Endodermal cell (in vitro differentiated cells): ENCODE measurements at places on chromosomes 3 and 15. TPM values are rescaled to one million over a fixed set of nuclear protein-coding genes. Genes with fewer than 3 reads are reported as not detected.

- H3K27ac ChIP-seq = no peak overlapping the region
- H3K27me3 ChIP-seq = no peaks in the 10 kb centered on the region
- no peaks in the 10 kb centered on the region for H3K4me1 ChIP-seq
- DNase-seq = no peak
- peaks cover 38% of the 10 kb centered on the region for H3K36me3 ChIP-seq
- H3K4me3 ChIP-seq = peak overlapping the region; percentile 96
These were observed 695 bp downstream of the METTL6 start for GRCh38 chr3:15426579-15427118.

DNA sequence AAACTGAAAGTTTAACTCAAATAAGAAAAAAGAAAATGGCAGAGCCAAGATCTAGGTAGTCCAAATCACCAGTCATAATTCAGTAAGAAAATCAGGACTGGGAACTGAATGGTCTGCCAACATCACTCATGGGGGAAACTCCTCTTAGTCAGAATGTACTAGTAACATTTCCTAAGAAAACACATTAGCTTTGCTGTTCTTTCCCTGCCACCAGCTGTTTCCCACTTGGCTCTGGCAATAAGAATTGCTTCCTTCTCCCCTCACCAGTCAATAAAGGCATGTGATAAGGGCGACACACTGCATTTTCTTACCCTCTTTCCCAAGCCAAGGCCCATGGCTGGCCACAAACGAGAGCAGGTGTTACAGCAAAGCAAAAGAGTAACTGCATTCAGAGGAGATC, 46.1 kb downstream of the PIK3R4 start:
- no peak overlapping the region for H3K4me3 ChIP-seq
- H3K27me3 ChIP-seq = no peaks in the 10 kb centered on the region
- no peak for DNase-seq
- no peak overlapping the region for H3K27ac ChIP-seq
- no peaks in the 10 kb centered on the region for H3K4me1 ChIP-seq

DNA sequence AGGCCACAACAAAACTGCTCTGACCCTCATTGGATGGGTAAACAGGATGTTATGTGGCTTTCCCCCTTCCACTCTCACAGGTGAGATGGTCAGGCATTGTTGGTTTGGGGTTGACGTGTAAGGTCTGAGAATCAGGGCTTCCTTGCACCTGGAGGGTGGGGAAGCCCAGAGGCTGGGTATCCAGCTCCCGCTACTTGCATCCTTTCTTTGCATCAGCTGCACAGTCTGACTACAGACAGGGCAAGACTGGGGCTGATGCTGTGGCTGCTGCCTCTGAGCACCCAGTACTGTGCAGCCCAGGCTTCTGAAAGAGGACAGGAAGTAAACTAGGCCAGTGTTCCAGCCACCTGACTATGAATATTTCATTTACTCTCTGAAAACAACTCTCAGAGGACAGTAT, 58.0 kb upstream of the ATP2B2 start:
- no peak overlapping the region for H3K27ac ChIP-seq
- DNase-seq = no peak
- no peaks in the 10 kb centered on the region for H3K27me3 ChIP-seq
- H3K36me3 ChIP-seq = no peaks in the 10 kb centered on the region
- H3K4me1 ChIP-seq = no peaks in the 10 kb centered on the region

DNA sequence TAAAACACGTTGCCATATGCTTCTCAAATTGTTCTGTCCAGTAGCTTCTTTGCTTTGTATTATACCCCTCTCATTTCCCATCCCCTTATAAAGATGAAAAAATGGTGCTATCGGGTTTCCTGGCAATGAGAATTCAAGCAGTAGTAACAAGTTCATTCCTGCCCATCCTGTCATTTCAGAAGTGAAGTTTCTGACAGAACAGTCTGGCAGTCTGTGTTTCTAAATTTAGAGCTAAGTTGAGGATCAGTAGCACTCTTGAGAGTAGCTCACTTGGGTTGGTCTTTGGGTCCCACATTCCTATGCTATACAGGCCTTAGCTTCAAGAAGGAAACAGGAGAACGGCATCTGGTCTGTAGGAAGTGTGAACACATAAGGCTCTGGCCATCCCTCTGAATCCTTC, 134.6 kb downstream of the GHSR start:
- H3K4me3 ChIP-seq = no peak overlapping the region
- no peaks in the 10 kb centered on the region for H3K27me3 ChIP-seq
- DNase-seq = no peak
- H3K36me3 ChIP-seq = peaks cover 90% of the 10 kb centered on the region

DNA sequence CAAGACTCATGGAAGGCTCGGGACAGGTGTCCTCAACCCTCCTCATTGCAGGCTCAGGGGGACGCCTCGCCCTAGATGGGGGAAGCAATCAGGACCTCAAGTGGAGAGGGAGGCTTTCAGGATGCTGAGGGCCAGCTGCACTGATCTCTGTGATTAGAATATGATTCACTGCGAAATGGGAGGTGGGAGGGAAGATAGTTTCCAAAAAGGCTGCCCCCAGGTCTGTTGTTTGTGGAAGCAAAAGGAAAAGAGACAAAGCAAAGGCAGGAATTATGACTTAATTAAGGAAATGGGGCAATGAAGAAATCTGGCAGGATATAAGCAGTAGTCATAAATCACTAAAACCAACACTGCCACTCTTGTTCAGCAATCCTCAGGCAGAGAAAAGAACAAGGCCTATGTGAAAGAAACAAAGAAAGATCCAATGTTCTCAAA, 85.6 kb upstream of the ABHD17C start:
- H3K4me3 ChIP-seq = no peak overlapping the region
- peaks cover 6% of the 10 kb centered on the region for H3K4me1 ChIP-seq
- H3K27ac ChIP-seq = no peak overlapping the region
- H3K36me3 ChIP-seq = no peaks in the 10 kb centered on the region

GATM gene
- 32.4 and 35.2 TPM in 2 replicates for total RNA-seq

PTPRG gene
- 61.8 to 80.9 TPM (median 76.5 TPM) in 3 replicates for total RNA-seq

GRCh38 chr3:115808816-115809215, 185.5 kb downstream of the GAP43 start:
- no peak overlapping the region for H3K4me3 ChIP-seq
- no peaks in the 10 kb centered on the region for H3K36me3 ChIP-seq
- no peak for DNase-seq
- no peaks in the 10 kb centered on the region for H3K27me3 ChIP-seq

DNA sequence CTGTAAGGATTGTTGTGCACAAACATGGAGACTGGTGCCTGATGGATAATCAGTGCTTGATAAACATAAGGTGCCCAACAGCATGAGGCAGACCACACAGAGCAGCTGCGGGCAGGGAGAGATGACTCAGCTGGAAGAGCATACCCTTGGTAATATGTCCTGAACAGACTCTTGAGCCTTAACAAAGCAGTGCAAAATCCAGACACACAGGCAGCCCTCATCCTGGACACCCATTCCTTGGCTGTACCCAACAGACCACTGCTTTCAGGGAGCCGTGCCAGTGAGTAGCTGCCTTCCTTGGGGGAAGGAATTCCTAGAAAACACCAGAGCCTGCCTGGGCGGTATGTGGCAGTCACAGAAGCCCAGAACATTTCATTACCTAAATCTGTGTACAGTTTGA, 156.2 kb downstream of the CLSTN2 start:
- H3K4me1 ChIP-seq = peaks cover 8% of the 10 kb centered on the region
- no peak overlapping the region for H3K4me3 ChIP-seq
- H3K27ac ChIP-seq = no peak overlapping the region
- no peaks in the 10 kb centered on the region for H3K27me3 ChIP-seq
- no peak for DNase-seq
- no peaks in the 10 kb centered on the region for H3K36me3 ChIP-seq

AMIGO3 gene
- 1.3 and 3.0 TPM in 2 replicates for total RNA-seq

TMEM40 gene
- not detected in 3 replicates for total RNA-seq

GRCh38 chr15:98120561-98120960, 160.1 kb downstream of the ARRDC4 start:
- no peak for DNase-seq
- peaks cover 20% of the 10 kb centered on the region for H3K27me3 ChIP-seq
- peaks cover 6% of the 10 kb centered on the region for H3K4me1 ChIP-seq
- H3K36me3 ChIP-seq = no peaks in the 10 kb centered on the region
- no peak overlapping the region for H3K4me3 ChIP-seq
- H3K27ac ChIP-seq = no peak overlapping the region

STXBP5L gene
- total RNA-seq = 0.97 and 1.6 TPM in 2 replicates

SEMA3F gene
- total RNA-seq = 38.1 and 44.8 TPM in 2 replicates

DNA sequence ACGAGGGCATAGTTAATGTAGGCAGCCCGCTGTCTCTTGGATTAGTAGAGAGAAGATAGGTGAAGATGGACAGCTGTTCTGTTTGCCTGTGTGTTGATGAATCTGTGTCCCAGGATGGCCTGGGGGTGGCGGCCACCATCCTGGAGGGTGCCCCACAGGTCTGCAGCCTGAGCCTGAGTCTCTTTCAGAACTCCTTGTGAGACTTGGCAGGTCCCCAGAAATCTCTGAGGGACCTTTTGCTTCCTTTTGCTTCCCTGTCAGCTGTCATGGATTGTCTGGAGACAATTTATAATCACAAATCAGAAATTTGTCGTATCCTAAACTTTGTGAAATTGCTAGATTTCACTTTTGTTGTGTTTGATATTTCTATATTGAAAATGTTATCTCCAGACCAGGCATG, 17.4 kb downstream of the FAN1 start:
- H3K36me3 ChIP-seq = peaks cover 74% of the 10 kb centered on the region
- H3K27me3 ChIP-seq = no peaks in the 10 kb centered on the region
- no peak overlapping the region for H3K4me3 ChIP-seq
- H3K4me1 ChIP-seq = peaks cover 12% of the 10 kb centered on the region
- H3K27ac ChIP-seq = peak overlapping the region; percentile 36

GRCh38 chr15:85792102-85792731, 2.5 kb downstream of the KLHL25 start:
- H3K27me3 ChIP-seq = no peaks in the 10 kb centered on the region
- peak overlapping the region; percentile 93 for H3K4me3 ChIP-seq
- DNase-seq = no peak
- no peaks in the 10 kb centered on the region for H3K36me3 ChIP-seq
- H3K4me1 ChIP-seq = peaks cover 9% of the 10 kb centered on the region

GRCh38 chr3:103218146-103218545, 783.3 kb downstream of the ZPLD1 start:
- no peak overlapping the region for H3K27ac ChIP-seq
- no peak overlapping the region for H3K4me3 ChIP-seq
- no peaks in the 10 kb centered on the region for H3K4me1 ChIP-seq
- DNase-seq = no peak
- H3K27me3 ChIP-seq = no peaks in the 10 kb centered on the region

AGTR1 gene
- not detected in 3 replicates for total RNA-seq

GRCh38 chr3:158652463-158652862, 8.1 kb downstream of the GFM1 start:
- H3K27me3 ChIP-seq = no peaks in the 10 kb centered on the region
- H3K4me1 ChIP-seq = no peaks in the 10 kb centered on the region
- H3K27ac ChIP-seq = no peak overlapping the region

DNA sequence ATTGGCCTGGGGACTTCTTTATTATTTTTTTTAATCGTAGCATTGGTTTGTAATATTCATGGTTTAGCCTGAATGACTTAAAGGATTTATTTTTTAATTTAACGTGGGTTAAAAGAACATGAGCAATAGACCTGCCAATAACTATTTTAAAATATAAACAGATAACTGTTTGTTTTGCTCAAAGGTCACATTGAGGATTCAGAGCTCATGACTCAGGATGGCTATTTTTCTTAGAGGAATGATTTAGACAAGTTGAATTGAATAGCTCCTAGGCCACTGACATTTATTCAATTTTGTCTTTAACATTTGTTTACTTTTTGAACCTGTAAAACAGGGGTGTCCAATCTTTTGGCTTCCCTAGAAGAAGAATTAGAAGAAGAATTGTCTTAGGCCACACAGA, 68.5 kb downstream of the ITPR1 start:
- peaks cover 5% of the 10 kb centered on the region for H3K4me1 ChIP-seq
- no peak overlapping the region for H3K27ac ChIP-seq
- no peak for DNase-seq
- H3K27me3 ChIP-seq = no peaks in the 10 kb centered on the region
- H3K4me3 ChIP-seq = no peak overlapping the region
